ENCODE measurements at places on chromosomes 5 and 9.
A peak's percentile ranks its signal among the peaks of the same experiment; 100 is the strongest.

DNA sequence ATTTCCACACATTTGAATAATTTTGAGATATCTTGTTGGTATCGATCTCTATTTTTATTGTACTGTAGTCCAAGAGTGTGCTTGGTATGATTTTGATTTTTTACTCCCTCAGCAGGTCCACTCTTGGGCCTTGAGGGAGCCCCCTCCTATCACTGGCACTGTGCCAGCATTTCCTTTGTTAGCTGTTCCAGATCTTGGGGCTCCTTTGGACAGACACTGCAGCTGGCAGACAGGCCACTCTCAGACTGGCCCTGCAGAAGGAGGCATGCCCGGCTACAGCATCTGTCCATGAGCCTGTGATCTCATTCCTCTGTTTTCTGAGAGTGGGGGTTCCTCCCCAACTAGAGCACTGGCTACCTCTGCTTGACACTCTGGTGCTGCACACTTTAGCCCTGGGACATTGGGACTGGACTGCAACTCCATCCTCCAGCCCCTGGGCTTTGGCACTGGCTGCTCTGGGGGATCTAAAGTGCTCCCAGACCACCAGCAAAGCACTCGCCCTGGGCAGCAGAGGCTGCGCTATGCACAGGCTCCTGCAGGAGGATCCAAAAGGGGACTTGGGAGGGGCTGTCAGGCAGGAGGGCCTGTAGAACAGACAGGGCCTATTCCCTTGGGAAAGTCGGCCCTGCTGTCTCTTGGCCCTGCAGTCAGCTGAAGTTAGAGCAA is 271.3 kb upstream of the DMAC1 start:
- no peak for DNase-seq

GRCh38 chr9:128188209-128188608 is 3.2 kb downstream of the CIZ1 start:
- no peak for DNase-seq

DNA sequence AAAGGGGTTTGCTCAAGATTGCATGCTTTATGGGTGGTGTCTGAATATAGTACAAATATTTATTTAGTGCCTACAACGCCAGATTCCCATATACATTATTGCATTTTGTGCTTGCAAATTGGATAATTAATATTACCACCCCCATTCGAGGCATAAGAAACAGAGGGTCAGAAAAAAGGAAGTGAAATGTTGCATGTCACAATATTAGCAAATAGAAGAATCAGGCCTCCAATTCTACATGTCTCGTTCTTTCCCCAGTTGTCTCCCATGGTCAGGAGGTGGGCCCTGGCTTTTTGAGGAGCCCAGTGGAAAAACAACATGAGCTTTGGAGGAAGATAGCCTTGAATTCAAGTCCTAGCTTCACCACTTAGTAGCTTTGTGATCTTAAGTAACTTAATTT is 98.1 kb upstream of the CCDC112 start:
- DNase-seq = no peak

- no peak for DNase-seq
Observed at GRCh38 chr9:107397076-107398044, 92.2 kb downstream of the KLF4 start.

DNA sequence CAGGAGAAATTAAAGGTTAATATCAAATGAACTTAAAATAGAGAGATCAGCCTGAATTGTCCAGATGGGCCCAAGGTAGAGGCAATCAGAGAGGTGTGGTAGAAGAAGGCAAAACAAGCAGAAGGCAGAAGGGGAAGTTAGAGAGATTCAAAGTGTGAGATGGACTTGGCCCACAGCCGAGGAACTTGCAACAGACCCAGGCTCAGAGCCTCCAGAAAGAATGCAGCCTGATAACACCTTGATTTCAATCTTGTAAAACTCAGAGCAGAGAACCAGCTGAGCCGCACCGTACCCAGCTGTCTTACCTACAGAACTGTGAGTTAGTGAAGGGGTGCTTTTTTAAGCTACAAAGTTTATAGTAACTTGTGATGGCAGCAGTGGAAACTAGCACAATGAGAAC is 190.9 kb downstream of the RFK start:
- DNase-seq = no peak

GRCh38 chr5:32331935-32332274 is 19.2 kb upstream of the MTMR12 start:
- DNase-seq = no peak

GRCh38 chr9:89576404-89576839 is 28.4 kb upstream of the GADD45G start:
- no peak for DNase-seq

- no peak for DNase-seq
Observed at GRCh38 chr9:96574931-96575351, 44.7 kb downstream of the CDC14B start.

- no peak for DNase-seq
Observed at GRCh38 chr5:39783756-39784421, 359.1 kb upstream of the DAB2 start.

- no peak for DNase-seq
Observed at GRCh38 chr9:83339435-83339834, 198.8 kb downstream of the FRMD3 start.

GRCh38 chr5:179253730-179254129 is 91.5 kb downstream of the ADAMTS2 start:
- no peak for DNase-seq

GRCh38 chr5:53962306-53962705 is 348.1 kb downstream of the ARL15 start:
- no peak for DNase-seq

DNA sequence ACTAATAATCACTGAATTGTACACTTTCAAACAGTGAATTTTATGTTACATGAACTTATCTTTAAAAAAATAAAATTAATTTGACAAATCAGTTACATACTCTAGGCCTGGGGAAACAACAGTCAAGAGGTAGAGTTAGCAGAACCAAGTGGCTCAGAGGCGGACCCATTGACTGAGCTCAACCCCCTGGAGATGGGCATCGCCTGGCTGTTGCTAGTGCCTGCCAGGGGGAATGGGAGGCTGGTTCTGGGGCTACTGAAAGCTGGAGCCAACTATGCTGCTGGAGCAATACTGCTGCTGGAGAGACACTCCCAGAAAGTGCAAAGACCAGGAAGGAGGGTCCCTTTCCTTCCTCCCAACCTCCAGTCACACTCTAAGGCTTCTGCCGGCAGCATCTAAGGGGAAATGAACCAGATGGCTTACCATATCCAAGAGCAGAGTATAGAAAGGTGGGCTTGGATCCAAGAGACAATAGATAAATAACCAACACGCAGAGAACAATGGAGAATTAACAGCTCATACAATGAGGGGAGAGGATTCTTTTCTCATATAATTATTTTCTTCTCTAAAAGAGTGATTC is 40.3 kb upstream of the ANKRD55 start:
- no peak for DNase-seq

DNA sequence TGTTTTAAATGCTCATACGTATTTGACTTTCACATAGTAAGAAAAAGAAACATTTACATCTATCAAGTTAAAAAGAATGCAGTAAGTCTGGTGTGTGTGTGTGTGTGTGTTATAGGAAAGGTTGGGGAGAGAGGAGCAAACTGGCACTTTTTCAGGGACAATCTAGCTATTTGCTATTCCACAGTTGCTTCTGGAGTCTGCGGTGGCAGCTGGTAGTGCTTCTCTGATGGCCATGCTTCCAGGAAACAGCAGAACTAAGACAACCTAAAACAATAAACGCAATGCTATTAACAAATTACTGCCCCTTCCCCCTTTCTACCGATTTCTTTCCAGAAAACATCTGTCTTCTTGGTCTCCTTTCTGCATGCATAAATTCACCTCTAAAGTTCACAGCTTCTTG is 70.0 kb upstream of the CDH10 start:
- no peak for DNase-seq

- DNase-seq = no peak
Observed at GRCh38 chr5:78320401-78320800, 25.9 kb upstream of the AP3B1 start.

DNA sequence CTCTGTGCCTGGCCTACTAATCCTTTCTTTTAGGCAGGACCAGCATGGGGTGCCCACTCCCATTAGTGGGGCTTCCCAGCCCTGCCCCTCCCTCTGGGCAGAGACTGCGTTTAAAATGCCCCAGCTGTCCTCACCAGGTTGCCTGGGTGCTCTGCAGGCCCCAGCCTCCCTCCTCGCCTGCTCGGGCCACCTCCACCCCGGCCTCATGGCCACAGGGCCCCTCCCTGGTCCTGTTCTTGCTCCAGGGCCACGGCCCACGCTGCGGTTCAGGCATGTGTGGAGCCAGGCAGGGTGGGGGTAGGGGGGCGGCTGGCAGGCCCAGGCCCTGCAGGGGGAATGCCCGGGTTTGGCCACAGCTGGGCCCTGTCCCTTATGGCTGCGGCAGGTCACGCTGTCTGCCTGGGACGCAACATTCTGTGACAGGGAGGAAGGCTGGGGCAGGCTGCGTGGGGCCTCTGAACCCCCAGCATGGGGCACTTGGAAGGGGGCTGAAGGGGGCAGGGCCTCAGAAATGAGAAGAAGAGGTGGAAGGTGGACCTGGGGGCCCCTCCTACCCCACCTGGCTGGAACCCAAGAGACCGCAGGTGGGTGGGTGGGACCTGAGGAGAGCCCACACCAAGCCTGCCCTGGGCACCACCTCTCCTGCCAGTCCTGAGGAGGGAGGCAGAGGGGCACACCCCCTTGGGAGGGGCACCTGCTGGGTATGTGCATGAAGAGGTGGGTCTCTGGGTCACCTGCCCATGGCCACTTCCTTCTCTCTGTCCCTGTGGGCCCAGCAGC is at the start of gene LCN12:
Gene LCN12, plus strand, starts transcription at position 733 of the 780 bp plus-strand sequence. CDS start 55 bp downstream, outside the sequence.
- no peak for DNase-seq

DNA sequence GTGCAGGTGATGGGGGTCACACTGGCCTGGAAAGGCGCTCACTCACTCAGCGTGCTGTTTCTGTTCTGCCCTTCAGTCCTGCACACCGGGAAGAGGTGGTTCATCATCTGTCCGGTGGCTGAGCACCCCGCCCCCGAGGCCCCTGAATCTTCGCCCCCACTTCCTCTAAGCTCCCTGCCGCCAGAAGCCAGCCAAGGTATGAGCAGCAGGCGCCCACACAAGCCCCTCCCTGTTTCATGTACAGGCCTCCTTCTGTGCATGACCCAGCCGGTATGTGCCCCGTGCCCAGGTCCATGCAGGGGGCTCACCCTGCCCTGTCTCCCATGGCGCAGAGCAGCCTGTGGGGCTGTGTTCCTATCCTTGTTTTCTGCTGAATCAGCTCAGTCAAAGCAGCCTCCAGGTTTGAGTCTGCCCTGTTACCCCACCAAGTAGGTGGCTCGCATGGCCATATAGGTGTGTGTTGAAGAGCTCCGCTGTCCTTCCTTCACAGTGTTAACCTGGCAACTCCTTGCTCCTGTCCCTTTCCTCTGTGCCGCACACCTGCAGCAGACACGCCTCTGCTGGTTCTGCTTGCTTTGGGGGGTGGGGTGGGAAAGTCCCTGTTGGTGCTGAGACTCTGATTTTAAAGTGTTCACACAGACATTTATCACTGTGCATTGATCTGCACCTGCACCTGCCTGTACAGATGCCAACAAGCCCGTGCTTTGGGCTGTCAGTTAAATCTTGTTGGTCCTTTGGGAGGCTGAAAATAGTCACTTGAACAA is 84.8 kb downstream of the WNK2 start:
- DNase-seq = peak; percentile 12

DNA sequence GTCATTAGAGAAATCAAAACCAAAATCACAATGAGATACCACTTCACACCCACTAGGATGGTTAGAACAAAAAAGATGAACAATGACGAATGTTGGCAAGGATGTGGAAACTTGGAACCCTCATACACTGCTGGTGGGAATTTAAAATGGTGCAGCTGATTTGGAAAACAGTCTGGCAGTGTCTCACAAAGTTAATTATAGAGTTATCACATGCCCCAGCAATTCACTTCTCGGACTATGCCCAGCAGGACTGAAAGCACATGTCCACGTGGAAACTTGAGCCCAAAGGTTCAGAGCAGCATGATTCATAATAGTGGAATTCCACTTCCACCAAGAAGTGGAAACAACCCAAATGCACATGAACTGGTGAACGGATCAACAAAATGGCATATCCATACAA is 85.0 kb upstream of the HRH2 start:
- DNase-seq = no peak
